ENCODE measurements at places on chromosomes 11 and 22.

DNA sequence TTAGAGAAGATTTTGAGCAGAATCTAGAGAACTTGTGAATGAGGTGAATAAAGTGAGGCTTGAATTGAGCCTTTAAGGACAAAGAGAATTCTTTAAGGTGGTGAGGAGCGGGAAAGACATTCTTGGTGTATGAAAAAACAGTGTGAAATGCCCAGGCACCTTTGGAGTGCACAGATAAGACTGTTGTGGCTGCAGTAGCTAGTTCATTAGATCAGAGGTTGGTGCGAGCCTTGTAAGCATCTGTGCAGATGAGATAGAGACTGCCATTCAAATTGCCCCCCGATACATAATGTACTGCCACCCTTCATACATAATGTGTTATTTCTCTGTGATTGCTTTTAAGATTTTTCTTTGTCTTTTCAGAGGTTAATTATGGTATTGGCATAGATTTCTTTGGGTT, 31.3 kb downstream of the ATXN10 start:
- no peak for DNase-seq

DNA sequence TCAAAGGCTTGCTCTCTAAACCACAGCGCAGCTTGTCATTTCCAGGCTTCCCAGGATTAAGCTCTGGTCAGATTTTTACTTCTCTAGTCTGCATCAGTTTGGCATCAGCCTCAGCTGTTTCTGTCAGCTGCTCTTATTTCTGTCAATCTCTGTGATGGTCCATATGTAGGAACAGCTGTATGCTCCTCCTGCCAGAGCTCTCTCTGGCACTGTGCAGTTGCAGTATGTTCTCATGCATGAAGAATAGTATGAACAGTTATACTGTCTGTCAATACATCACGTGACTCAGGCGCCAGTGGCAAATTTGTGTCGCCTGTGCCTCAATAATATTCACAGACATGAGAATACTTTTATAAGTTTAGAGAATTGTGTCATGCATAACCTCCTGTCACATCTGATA, 6.7 kb downstream of the OR6M1 start:
- DNase-seq = no peak

DNA sequence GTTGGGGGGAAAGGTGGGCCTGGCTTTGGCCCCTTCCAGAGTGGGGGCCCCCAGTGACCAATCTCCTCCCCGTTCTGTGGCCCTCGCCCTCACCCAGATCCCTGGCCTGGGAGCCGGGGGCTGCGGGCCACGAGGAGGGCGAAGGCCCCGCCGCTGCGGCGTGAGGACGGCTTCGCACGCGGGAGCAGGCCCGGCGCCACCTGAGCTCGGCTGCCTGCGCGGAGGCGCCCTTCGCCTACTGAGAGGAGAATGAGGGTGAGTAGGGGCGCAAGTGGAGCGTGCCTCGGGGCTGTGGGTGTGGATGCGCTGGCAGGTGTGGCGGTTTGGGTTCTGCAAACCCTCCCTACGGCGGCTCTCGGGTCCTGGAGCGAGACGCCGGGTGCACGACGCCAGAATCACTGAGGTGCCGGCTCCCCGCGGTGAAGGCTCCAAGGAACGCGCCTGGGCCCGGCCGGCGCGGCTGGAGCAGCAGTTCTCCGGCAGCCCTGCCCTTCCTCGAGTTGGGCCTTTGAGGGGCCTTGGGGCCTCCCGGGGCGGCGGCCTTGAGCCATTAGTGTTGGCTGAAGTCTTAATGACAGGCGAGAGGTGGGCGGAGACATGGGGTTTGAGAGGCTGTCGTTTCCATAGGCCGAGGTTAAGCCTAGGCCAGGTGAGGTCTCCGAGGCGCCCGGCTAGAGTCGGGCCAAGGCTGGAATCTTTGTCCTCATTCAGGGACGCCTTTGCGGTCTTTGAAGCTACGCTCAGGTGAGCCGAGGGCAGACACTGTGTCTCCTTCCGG, 65.3 kb downstream of the CTTN start:
- no peak for DNase-seq

DNA sequence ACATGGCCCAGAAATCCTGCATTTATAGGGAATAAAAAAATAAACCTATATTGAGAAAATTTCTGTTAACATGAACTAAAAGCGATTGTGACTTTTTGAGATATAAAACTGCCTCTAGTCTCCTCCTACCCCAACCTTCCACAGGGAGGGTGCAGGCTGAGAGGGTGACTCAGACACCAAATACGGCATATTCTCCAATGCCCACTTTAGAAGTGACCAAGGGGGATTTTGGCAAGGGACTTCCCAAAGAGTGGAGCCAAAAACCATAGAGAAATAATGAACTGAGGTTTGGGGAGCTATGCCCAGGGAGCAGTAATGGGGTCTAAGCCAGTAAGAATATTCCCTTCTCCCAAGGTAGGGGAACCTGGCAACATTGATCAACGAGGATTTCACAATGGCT, 124.9 kb upstream of the ZC3H12C start:
- DNase-seq = no peak

GRCh38 chr11:73396985-73397384, 20.8 kb downstream of the RELT start:
- no peak for DNase-seq

DNA sequence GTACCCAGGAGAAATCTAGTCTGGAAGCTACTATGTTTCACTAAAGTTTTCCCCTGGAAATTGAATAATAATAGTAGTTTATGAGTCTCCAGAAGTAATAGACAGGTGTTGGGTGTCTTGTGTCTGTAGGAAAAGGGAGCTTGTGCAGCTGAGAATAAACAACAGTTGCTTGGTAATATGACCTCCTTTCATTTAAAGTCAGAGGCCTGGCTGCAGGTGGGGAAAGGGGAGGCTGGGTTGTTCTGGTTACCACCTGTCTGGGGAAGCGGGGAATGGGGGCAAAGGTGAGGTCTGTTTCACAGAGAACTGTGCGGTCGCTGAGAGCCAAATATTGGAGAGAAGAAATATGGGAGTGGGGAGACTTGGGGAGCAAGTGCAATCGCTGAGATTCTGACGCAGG, 3.3 kb upstream of the GRAMD1B start:
- DNase-seq = no peak

DNA sequence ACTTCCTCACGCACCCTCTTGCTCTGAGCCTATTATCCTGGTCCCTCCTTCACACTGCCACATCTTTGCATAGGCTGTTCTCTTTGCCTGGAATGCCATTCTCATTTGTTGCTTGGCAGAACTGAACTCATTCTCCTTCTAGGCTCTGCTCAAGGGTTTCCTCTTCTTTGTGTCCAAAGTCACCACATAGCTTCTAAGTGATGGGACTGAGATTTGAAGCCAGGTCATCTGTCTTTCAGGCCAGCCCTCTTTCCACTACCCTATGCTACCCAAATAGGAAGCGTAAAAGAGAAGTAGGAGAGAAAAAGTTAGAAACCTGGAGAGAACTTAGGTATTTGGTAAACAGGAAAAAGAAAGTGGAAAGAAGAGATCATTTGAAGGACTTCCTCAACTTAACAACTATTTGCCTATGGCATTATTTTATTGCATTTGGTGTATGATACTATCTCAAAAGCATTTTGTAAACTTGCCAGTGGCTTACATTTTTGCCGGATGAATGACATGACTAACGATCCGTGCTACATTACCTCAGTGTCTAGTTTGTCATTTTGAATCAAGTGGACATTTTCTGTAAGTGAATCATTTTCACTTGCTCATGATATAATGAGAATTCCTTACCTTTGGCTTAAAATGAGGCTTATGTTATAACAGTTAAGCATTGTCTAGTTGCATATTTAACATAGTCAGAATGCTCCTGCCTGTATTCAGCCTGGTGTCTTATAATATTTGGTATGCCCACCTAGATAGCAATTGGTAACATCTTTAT, 18.5 kb downstream of the NF2 start:
- DNase-seq = no peak

DNA sequence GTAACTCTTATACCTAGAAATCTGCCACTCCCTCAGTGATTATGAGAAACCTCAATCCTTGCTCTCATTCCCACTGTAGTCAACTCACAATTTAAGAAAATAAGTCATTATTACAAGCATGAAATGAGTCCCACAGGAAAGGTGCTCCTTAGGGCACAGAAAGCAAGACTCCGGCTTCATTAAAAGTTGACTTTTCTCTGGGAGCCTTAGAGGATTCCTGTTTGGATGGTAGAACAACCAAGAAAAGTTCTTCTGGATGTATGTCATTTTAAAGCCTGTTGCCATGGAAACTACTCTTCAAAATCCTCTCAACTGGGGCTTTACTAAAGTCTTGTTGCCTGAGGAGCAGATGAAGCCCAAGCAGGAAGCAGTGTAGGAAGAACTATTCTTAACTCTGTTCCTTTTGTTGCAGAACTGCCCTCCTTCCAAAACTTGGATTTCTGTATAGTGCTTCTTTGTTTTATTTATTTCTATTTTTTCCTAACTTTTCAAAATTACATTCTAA, at the start of gene OR8B8:
OR8B8 (minus strand) TSS at position 51 of the 505 bp plus-strand sequence. CDS start 4,611 bp downstream, outside the sequence.
- DNase-seq = no peak

DNA sequence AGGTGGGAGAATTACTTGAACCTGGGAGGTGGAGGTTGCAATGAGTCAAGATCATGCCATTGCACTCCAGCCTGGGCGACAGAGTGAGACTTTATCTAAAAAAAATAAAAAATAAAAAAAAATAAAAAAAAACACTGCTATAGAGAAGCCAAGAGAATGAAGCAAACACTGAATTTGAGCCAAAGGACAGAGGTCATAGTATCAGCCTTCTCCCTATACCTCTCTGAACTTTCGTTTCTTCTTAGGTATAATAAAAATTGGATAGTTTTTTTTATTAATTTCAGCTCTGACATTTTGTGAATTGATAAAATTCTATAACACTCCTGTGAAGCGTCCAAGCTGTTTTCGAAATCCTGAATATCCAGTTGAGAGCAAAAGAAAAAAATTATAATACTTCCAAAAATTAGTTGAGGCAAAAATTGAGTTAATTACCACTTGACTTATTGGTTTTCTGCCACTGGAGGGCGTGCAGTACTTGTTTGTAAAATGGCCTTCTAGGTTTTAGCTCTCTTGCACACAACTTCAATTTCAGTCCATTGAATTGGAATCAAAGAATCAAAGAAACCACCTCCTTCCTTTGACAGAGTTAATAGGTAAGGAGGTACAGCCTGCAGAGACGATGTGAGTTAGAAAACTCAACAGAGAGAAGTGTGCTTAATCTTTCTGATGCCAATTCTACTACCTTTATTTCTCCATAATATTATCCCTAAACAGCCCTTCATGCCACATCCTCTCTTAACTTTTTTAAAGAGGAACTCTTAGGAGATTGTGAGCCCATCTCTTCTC, 143.2 kb downstream of the BBOX1 start:
- peak; percentile 45 for DNase-seq

GRCh38 chr11:93370260-93370659, 39.7 kb downstream of the DEUP1 start:
- no peak for DNase-seq

GRCh38 chr11:102448869-102449224, 3.7 kb downstream of the TMEM123 start:
- no peak for DNase-seq

DNA sequence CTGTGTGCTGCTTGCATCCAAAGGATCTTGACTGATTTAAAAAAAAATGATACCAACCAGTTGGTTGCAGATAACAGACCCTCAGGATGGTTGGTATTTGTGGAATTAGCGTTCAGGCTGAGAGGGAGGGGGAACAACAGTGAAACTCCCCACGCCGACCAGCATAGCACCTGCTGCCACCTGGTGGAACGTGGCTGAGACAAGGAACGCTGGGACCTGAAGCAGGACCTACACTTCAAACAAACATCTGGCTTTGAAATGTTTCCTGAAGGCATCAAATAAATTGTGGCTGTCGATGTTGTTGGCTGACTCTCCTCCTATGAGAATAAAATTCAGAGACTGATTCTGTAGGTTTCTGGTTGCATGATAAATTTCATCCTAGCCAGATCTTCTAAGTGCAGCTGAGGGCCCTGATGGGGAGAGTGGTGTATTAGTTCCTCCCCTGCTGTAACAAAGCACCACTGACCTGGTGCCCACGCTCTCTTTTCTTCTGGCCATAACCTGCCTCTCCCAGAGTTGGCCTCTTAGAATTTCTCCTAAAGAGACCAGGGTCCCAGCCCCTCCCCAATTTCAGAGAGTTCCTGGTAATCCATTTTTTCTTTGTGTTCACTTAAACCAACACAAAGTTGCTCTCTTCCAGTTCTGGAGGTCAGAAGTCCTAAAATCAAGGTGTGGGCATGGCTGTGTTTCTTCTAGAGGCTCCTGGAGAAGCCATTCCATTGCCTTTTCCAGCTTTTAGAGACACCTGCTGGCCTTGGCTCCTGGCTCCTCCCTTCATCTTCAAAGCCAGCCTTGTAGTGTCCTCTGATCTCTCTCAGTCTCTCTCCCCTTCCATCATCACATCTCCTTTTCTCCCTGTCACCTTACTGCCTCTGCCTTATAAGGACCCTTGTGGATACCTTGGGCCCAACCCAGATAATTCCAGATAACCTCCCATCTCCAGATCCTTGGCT, 17.3 kb downstream of the APOL2 start:
- DNase-seq = peak; percentile 73

DNA sequence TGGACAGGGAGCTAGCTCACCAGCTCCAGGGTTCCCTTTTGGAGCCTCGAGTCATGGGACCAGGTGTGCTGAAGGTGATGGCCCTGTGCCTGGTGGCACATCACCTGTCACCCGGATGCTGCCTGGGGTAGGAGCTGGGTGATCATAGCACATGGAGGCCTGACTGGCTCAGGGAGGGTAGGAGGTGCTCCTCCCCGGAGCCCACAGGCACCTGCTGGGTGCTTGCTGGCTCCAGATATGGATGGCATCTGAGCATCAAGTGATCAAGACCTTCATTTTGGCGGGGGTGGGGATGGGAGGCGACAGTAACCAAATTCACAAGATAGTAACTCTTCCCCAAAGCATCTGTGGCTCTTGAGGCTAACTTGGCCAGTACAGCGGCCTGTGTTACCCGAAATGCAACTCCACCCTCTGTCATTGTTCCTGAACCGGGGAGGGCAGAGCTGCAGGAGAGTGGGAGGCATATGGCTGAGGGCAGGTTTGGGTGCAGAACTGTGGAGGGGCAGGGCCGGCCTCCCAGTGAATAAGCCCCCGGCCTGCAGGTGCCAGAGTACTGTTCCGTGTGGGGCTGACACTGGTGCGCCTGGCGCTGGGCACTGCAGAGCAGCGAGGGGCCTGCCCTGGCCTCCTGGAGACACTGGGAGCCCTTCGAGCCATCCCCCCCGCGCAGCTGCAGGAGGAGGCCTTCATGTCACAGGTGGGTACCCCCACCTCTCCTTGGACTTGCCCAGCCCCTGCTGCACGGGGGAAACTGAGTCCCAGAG, 4.7 kb downstream of the TBC1D10C start:
- peak; percentile 53 for DNase-seq

DNA sequence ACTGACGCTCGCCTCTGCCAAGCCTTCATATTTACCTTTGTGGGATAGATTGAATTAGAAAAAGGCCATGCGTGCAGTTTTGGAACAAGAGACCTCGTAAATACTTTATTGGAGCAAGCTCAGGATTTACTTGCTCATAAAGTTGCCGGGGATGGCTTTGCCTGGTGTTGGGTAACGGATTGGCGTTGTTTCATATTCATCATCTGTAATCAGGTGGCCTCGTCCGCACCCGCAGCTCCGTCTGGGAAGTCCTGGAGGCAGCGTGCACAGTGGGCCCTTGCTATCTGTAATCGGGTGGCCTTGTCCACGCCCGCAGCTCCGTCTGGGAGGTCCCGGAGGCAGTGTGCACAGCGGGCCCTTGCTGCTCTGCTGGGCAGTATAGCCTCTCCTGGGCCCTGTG, 1209.3 kb downstream of the BRD1 start:
- DNase-seq = no peak

All from CD4-positive, alpha-beta T cell treated with Interleukin-6 for 4 hours (primary cell).